ENCODE measurements at places on chromosomes 13 and 19.

- DNase-seq = no peak
Measured at GRCh38 chr13:37539170-37539569, 59.4 kb downstream of the POSTN start.

- DNase-seq = no peak
Measured at GRCh38 chr13:71360041-71360440, 507.0 kb downstream of the DACH1 start.

DNA sequence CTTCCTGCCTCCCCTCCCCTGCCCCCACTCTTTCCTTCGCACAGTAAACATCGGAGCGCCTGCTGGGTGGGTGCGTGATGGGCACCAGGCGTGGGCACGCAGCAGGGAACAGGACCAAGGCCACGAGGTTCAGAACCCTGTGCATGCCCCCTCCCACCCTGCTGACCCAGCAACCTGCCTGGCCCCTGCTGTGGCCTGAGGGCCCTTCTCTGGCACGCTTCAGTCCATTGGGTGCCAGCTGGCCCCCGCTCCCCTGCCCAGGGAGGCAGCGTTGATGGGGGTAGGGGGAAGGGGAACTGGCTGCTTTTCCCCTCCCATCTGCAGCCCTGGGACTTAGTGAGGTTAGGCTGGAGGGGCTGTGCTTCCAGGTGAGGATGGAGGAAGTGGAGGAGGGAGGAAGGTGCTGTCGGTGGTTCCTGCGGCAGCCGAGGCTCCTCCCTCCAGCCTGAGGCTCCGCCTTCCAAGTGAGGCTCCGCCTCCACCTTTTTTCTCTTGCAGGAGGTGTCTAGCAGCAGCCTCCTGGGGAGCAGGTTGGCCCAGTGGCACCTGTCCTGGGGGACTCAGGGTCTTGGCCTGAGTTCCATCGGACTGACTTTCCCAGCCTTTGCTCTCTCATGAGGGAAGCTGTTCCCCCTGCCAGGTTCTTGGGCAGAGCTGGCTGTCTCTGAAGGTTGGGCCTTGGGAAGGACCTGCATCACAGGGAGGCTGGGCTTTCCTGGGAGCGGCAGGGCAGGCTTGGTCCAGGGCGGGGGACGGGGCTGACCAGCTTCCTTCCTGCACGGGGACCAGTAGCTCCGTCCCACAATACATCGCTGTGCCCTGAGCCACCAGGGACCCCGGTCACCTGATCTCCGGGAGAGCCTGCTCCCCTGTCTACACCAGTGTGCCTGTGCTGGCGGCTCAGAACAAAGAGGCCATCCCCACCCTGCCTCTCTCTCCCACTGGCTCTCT is 7.3 kb downstream of the PIAS4 start:
- DNase-seq = no peak

GRCh38 chr13:25608181-25608580 is 236.4 kb downstream of the ATP8A2 start:
- DNase-seq = no peak

DNA sequence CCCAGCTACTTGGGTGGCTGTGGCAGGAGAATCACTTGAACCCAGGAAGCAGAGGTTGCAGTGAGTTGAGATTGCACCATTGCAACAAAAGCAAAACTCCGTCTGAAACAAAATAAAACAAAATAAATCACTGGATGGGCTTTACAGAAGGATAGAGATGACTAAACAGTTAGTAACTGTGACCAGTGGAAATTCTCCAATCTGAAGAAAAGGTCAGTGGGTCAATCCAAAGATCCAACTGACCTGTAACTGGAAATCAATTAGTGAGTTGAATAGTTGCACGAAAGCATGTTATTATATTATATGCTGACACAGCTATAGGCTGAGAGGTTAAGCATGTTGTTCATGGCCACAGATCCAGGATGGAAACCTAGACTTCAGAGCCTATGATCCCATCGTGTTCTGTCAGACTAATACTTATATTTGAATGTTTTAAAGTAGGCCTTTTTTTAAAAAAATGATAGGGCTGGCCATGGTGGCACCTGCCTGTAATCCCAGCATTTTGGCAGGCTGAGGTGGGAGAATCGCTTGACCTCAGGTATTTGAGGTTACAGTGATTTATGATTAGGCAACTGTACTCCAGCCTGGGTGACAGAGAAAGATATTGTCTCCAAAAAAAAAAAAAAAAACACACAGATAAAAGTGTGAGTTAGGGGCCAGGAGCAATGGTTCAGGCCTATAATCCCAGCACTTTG is 1.4 kb downstream of the ECH1 start:
- DNase-seq = no peak

- no peak for DNase-seq
Measured at GRCh38 chr19:15591796-15592195, 23.2 kb upstream of the CYP4F8 start.

DNA sequence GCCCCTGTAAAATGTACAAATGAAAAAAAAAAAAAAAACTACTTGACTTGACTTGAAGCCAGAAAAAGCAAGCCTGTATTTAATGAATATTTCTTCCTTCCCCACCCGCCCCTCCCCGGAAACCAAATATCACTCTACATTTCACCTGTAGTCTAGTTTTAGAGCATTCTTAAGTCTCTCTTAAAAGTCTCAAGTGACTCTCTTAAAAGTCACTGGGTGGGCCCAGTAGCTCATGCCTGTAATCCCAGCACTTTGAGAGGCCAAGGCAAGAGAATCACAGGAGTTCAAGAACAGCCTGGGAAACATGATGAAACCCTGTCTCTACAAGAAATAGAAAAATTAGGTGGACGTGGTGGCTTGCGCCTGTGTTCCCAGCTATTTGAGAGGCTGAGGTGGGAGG is 72.0 kb downstream of the TSC22D1 start:
- no peak for DNase-seq

DNA sequence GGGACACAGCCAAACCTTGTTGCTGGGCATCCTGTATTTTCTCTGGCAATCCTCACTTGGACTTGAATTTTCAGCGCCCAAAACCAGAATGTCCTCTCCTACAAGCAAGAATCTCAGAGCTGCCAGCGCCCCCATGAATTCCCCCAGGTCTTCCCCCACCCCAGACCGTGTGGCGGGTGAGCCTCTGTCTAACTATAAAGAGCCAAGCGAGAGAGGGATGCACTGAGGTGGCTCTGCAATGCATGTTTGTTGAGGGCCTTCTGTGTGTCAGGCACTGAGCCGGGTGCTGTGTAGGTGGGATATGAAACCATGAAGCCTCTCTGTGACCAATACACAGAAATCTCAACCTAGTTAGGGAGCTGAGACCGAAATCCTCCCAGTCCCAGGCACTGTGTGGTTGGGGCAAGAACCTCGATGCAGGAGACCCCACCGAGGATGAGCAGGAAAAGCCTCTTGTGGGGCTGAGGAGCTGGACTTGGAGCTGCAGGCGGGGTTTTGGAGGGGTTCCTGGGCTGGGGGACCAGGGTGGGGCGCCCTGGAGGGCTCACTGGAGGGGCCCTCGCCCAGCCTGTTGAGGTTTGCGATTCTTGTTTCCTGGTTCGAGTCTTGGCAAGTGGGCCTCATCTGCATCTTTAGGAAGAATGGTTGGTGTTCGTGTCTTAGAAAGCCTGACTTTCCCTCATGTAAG is 12.4 kb upstream of the PROZ start:
- no peak for DNase-seq

- DNase-seq = no peak
Measured at GRCh38 chr19:41050426-41050825, 37.8 kb upstream of the CYP2A13 start.

GRCh38 chr13:24675806-24676570 is 4.2 kb upstream of the ATP12A start:
- DNase-seq = no peak

GRCh38 chr19:1028062-1028926 is 1.9 kb downstream of the CNN2 start:
- no peak for DNase-seq

- no peak for DNase-seq
Measured at GRCh38 chr19:21335721-21336120, 6.5 kb upstream of the ZNF708 start.

- no peak for DNase-seq
Measured at GRCh38 chr13:78862446-78862845, 203.5 kb upstream of the OBI1 start.

DNA sequence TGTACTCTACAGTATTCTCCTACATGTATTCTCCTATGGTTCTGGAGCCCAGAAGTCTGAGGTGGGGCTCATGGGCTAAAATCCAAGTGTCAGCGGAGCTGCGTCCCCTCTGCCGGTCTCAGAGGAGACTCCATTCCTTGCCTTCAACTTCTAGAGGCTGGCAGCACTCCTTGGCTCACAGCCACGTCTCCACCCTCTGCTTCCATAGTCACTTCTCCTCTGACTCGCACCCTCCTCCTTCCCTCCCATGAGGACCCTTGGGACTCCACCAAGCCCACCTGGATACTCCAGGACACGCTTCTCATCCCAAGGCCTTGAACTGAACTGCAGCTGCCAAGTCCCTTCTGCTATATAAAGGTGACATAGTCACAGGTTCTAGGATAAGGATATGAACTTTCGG is 27.8 kb downstream of the DHRS12 start:
- DNase-seq = no peak

- DNase-seq = no peak
Measured at GRCh38 chr13:100473501-100474044, 115.0 kb downstream of the GGACT start.

- DNase-seq = no peak
Measured at GRCh38 chr13:45109102-45109720, 11.1 kb upstream of the GTF2F2 start.

GRCh38 chr13:18944501-18945068 is 237.0 kb downstream of the TUBA3C start:
- no peak for DNase-seq

DNA sequence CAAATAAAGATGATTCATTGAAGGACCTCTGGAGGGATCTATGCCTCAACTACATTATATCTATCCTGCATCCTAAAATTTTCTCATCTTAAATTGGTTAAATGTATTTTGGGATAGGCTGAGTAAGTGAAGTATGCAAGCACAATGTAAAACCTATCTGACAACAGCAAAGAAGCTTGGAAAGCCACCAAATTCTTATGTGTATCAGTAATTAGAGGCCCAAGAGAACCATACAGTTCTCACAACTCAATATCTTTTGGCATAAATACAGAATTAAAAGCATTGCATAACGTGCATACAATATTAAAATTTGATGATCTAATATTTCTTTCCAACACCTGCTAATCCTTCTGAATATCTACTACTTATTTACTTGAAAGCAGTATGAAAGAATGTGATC is 13.0 kb downstream of the POSTN start:
- no peak for DNase-seq

DNA sequence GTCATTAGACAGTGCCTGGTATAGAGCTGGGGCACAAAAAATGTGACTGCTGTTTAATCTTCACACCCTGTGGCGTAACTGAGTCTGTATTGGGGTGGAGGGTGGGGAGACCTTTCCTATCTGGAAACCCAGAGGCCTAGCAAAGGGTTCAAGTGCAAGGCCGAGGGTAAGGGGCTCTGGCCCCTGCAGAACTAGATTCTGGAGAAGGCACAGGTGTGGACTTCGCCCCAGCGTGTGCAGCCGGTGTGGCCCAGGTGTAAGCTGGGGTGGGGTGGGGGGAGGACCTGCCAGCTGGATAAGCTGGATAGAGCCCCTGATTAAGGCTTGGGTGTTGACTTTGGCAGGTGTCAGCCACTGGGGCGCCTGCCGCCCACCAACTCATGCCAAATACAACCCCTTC is 1.3 kb downstream of the RAB3D start:
- no peak for DNase-seq

- DNase-seq = no peak
Measured at GRCh38 chr19:9836021-9836420, 903 bp downstream of the PIN1 start.

DNA sequence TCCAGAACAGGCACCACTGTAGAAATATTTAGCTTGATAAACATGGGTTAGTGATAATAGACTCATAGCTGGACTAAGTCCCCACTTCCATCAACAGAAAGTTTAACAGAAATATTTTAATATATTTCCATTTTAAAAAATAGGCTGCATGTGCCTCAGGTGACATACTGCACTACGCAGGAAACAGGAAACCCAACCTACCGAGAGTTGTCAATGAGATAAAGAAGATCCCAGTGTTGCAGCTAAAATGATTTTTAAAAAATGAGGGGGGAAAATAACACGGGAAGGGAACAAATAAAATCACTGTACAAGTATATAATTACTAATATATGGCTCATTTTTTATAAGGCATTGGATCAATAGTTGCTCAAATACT is 154.8 kb downstream of the TBC1D4 start:
- no peak for DNase-seq

DNA sequence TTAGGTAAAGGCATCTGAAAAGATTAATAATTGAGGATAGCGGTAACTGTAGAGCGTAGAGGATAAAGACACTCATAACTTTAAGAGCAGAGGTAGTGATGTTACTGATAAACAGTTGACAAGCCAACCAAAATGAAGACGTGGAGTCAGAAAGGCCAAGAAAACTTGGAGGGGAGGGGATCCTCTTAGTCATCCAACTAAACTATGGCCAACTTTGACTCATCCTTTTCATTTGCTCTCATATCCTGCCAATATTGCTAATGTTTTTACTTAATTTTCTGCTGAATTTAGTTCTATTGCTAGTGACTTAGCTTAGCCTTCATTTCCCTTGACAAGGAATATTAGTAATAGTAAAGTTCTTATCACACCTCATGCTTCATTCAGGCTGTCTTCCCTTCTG is 13.4 kb downstream of the ITGBL1 start:
- no peak for DNase-seq

GRCh38 chr13:51155161-51155560 is 44.1 kb upstream of the C13orf42 start:
- DNase-seq = no peak

- no peak for DNase-seq
Measured at GRCh38 chr13:68816715-68817114, 1290.9 kb upstream of the ATXN8OS start.

- no peak for DNase-seq
Measured at GRCh38 chr13:59012731-59013130, 1151.0 kb downstream of the DIAPH3 start.

DNA sequence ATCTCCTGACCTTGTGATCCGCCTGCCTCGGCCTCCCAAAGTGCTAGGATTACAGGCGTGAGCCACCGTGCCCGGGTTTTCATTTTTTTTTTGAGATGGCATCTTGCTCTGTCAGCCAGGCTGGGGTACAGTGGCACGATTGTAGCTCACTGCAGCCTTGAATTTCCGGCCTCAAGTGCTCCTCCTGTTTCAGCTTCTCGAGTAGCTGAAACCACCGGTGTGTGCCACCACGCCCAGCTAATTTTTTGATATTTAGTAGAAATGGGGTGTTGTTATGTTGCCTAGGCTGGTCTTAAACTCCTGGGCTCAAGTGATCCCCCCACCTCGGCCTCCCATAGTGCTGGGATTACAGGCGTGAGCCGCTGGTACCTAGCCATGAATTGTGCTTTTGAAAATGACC is 5.9 kb downstream of the ADAT3 start:
- DNase-seq = no peak

DNA sequence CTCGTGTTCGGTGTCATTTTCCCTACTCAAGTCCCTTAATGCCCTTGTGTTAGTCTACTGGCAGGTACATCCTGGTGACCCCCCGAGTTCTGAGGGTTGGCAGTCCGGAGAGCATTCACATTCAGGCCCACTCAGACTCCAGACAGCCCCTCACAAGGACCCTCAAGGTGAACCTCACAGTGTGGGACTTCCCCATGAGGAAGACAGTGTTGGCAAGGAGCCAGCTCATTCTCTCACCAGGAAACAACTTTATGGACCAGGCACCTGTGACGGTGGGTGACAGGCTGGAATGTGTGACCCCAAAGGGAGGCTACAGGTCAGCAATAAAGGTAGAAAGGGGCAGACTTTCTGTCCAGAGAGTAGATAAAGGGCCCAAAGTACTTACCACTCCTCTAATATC is 24.5 kb downstream of the RDH8 start:
- no peak for DNase-seq

GRCh38 chr19:31952693-31953092 is 392.7 kb upstream of the ZNF507 start:
- DNase-seq = no peak
